Left renal cortex interstitium (tissue), 4 donors: ENCODE measurements at places on chromosomes 11 and 22. TPM values are rescaled to one million over a fixed set of nuclear protein-coding genes. Genes with fewer than 3 reads are reported as not detected.

The LRRC56 gene
- polyA plus RNA-seq: 2.8 TPM

DNA sequence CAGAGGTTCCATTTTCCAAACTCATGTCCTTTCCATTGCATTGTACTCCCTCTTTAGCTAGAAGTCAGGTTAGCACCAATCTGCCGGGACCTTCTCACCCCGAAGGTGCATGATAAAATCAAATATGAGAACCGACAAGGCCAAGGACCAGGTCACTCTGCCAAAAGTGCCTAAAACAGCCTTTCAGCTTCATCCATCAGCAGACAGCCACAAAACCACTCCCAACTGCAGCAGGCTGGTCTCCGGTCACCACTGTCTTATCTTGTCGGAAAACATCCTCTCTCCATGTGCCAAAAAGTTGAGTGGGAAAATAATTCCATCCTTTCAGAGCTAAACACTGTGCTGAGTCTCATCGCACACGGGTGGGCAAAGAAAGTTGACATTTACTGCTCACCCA, 1.4 kb downstream of the PI4KA start:
- no peak for DNase-seq

The POU2AF3 gene
- polyA plus RNA-seq: 9.2 TPM

The CRYBA4 gene
- polyA plus RNA-seq: not detected

- no peak for DNase-seq
Observed at GRCh38 chr11:58613228-58613627, 9.2 kb upstream of the CNTF start.

- DNase-seq: no peak
Observed at GRCh38 chr11:134866981-134867675, 455.1 kb upstream of the B3GAT1 start.

- DNase-seq: no peak
Observed at GRCh38 chr11:117731722-117732290, 65.2 kb downstream of the DSCAML1 start.

The OR8K1 gene
- not detected for polyA plus RNA-seq

The TMPRSS13 gene
- 0.78 TPM for polyA plus RNA-seq

The CRACR2B gene
- polyA plus RNA-seq: 20.8 TPM

GRCh38 chr11:130718120-130718519, 198.2 kb downstream of the SNX19 start:
- no peak for DNase-seq
